ENCODE measurements at places on chromosomes 5 and 9.

DNA sequence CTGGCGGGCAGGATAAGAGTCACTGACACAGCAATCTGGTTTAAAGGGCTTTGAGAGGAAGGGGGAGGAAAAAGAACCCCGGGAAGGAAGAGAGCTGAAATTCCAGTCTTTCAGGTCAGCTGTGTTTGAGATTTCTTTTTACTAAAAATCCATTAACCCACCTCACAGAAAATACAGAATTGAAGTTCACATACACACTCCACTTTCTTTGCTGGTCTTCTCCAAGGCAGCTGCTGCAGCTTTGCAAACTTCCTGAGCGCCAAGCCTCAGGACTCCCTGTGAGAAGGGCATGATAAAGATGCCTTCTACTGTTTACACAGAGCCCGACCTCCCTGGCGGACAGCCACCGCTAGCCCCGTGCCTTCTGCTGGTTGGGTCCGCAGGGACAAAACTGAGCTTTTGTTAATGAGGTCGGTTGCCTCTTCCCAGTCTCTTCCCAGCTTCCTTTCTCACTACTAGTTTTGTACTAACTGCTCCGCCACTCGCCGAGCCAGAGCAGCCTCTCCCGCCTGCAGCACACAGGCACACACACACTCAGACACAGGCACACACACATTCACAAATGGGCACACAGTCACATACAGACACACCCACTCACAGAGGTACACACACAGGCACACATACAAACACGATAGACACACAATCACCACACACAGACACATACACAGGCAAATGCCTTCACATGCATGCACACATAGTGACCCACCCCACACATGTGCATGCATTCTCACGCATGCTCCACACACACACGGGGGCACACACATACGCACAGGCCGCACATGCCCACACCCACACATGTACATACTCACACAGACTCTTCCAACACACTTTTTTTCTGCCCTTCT is at the start of gene FREM1:
TSS of gene FREM1 (minus strand) at position 468 of the 845 bp plus-strand sequence. CDS start 41,451 bp downstream, outside the sequence.
- no peak for DNase-seq

- no peak for DNase-seq
These were observed 5.2 kb downstream of the GPR107 start for GRCh38 chr9:130058887-130059286.

DNA sequence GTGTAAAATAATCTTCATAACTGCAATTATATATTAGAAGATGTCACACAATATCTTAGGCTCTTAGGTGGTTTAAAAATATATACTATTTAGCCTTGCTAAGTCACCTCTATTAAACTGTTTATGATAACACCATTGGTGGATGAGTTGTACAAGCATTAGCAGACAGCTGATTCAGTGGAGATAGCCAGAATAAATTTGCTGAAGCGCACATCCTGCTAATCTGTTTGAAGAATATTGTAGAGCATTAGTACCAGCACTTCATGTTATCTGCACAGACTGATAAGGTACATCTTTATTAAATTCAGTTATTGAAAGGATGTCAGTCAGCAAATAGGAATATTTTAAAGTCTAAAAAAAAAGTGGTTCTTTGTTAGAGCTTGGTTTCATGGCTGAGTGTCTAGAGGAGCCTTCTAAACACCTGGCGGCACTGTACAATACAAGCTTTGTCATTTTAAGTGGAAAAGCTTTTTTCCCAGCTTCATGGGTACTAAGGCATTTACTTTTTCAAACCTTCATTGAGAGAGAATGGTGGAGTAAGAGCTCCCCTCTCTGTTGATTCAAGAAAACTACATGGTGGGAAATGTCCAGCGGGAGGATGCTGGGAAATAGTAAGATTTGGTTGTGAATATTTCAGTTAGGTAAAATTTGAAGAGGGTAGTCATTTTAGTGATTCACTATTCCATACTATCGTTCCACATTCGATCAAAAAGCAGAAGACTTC is 275.1 kb downstream of the SLF1 start:
- no peak for DNase-seq

- DNase-seq = no peak
These were observed 132.7 kb downstream of the UNC13B start for GRCh38 chr9:35294556-35294955.

DNA sequence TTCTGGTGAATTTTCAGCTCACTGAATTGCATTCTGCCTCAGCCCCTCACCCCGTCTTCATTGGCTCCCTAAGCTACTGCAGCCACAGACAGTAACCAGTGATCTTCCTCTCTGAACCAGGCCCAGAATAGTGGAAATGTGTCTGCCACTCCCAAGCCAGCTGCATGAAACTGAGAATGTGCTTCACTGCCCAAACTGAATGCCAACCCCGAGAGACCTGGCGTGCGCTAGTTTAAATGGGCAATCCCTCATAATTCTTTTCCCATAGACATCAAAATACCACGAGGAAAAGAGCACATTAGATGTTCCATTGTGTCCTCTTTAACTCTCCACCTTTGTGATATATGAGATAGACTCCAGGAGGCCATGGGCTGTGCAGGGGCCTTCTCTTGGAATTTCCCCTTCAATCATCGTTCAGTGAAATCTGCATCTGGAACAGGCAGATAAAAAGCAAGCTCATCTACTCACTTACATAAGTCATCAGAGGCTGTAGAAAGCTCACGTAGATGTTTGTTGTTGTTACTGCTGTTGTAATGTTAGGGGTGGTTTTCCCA is 320.2 kb downstream of the NFIB start:
- no peak for DNase-seq

DNA sequence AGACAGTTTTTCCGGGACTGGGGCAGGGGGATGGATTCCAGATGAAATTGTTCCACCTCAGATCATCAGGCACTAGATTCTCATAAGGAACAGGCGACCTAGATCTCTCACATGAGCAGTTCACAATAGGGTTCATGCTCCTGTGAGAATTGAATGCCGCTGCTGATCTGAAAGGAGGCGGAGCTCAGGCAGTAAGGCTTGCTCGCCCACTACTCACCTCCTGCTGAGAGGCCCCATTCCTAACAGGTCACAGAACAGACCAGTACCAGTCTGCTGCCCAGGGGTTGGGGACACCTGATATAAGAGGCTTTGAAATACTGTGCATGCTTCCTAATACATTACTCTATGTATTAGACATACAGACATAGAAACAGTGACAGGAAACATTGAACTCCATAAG is 41.1 kb downstream of the PTPRD start:
- no peak for DNase-seq

DNA sequence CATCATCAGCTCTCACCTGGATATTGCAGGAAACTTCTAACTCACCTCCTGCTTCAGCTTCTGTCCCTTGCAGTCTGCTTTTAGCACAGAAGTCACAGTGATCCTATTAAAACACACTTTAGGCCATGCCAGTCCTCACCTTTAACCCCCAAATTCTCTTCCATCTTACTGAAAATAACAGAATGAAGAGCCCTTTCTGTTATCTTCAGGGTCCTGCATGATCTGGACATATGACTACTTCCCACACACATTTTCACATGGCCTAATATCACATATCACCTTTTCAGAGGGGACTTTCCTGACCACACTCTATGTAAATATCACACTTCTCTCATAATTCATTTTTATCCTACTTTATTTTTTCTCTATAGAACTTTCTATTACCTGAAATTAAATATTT is 550.6 kb upstream of the CLINT1 start:
- DNase-seq = no peak

DNA sequence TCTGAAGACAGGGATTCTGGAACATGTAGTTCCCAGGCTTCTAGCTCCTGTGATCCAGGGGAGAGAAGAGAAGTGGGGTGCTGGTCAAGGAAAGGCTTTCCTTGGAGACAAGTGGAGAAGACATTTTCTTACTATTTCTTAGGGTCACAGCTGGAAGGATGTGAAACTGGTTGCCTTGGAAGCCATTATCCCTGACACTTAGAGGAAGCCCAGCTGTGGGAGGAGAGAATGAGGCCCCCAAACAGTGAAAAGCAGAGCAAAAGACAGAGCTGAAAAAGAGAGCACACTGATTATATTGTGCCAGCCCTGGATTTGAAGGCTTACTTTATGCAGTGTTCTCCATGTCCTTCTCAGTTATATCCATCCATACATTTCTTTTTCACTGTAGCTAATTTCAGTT is 17.5 kb upstream of the SHB start:
- no peak for DNase-seq

DNA sequence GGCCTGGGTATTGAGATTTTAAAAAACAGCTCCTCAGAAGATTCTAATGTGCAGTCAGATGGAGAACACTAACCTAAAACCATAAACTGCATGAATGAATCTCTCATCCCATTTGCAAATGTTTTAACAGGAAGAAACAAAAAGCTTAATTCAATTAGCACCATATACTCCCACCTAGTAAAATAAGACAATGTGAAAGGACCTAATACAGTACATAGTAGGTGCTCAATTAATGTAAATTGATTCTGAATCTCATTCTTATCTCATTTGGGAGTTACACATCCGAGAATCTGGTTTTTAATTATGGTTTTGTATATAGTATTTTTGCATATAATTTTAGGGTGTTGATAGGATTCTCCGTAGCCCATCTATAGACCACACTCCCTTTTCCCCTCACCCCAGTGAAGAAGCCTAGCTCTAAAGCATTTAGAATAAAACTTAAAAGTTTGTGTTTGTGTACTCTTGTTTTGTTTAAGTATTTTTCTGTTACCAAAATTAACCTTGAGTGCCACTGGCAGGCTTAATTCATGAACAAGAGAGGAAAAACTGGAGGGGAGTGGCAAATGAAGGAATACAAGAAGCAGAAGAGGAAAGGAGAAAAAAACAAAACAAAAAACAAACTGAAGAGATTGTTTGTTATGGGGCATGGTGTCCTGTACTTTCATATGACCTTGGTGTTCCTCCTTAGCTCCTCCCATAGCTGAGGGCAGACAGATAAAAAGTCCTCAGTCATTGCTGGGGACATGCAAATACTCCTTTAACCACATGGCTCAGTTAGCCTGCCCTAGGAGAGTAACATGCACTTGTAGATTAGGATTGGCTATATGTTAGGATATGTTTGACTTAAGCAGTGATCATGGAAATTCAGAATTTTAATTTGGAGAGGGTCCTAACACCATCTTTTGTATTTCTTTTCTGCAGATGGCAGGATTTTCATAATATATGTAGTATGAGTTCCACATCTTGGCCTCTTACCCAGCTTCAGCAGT is 1.2 kb downstream of the RNF14 start:
- DNase-seq = no peak

DNA sequence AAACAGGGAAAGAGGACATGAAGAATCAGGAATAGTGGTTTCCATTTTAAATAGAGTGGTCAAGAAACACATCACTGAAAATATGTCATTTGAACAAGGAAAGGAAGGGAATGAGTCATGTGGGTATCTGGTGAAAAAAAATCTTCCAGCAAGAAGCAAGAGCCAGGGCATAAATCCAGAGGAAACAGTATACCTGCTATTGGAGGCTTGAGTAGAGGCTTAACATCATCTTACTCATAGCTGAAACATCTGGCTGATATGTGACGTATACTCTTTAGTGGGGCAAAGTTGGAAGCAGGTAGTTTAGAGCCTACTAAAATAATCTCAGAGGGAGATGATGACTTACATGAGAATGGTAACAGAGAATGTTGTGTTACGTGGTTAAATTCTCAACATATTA is 517.2 kb downstream of the CAAP1 start:
- DNase-seq = no peak

- no peak for DNase-seq
These were observed 28.7 kb upstream of the EFNA5 start for GRCh38 chr5:107699425-107699824.

DNA sequence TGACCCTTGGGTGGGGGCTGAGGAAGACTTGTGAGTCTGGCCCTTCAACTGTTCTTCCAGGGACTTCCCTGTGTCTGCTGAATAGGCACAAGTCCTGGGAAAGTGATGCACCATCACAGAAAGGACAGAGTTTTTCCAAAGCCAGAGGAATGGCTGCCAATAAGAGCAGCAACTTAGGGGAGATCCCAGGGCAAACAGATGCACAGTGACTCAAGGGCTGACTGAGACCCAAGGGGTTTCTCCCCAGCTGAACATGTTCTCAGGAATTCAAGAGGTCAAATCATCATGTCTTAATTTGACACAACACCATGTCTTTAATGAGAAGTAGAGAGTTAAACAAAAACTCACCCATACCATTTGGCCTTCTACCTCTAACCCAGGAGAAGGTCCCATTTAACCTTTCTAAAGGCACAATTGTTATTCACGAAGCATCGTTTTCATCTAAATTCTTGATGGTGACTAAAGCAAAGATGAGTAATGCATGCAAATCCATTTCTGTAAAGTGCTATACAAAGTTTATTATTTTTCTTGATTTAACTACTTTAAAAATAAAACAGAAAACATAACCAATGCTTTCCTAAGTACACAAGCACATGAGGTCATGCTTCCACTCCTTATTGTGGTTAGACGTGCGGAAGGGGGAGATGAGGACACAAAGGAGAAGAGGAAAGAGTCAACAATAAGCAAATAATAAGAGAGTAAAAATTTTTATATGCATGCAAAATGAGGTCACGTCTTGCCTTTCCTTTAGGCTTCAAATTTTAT is 324.1 kb downstream of the PLK2 start:
- DNase-seq = no peak

- no peak for DNase-seq
These were observed 98.5 kb downstream of the ADAMTS12 start for GRCh38 chr5:33793276-33793675.

- no peak for DNase-seq
These were observed 173.5 kb downstream of the ZNF608 start for GRCh38 chr5:124572971-124573370.

DNA sequence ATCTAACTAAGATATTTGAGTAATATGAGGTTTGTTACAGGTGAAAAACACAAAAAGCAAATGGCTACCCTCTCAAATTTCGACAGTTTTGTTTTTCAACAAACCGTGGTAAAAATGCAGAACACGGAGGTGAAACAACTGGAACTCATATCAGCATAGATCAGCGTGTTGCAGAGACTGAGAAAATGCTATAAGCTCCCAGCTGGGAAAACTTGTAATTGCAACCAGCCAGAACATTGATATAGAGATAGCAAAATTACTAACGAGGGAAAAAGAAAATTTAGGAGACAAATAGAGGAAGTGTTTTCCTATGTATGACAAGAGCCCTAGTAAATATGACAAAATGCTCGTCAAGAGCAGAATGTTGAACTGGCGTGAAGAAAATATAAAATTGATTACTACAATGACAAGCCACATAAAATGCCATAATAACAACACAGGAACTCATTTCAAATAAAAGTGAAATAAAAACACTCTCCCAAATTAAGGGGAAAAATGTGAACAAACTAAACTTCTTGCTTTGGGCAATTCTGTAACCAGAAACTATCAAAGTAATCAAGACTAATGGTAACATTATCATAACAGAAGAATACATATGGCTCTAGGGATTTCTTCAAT is 1989.8 kb downstream of the EFNA5 start:
- no peak for DNase-seq

GRCh38 chr5:31962871-31963307 is 211.2 kb downstream of the GOLPH3 start:
- DNase-seq = no peak
